H1 (cell line): ENCODE measurements at places on chromosomes 12 and 14. TPM values are rescaled to one million over a fixed set of nuclear protein-coding genes. Genes with fewer than 3 reads are reported as not detected.

DNA sequence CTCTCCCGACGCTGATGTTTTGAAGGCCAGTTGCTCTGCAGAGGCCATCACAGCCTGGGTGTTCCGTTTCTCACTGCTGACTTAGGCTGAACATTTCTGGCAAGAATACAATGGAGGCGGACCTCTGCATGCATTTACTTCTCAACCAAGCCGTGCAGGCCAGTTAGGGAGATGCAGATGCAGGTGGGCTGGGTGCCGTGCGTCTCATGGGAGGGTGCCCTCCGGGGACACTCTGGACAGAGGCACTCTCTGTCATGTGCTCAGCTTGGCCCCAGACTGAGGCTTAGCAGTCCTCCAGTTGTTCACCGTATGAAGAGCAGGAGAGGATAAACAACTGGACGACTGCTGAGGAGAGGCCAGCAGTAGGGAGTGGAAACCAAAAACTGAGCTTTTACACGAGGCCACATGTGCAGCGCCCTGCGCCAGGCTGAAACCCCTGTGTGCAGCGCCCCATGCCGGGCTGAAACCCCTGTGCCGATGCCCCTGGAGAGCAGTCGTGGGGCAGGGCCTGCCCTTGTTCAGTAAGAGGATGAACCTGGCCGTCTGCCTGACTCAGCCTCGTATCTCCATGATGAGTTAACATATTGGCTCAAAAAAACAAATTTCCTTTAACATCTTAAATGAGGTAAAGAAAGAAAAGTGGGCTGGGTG is 32.3 kb downstream of the DDX51 start:
- H3K27ac ChIP-seq = no peak overlapping the region
- no peak for DNase-seq
- no peaks in the 10 kb centered on the region for H3K27me3 ChIP-seq
- no peaks in the 10 kb centered on the region for H3K4me1 ChIP-seq
- no peak overlapping the region for H3K4me3 ChIP-seq

DNA sequence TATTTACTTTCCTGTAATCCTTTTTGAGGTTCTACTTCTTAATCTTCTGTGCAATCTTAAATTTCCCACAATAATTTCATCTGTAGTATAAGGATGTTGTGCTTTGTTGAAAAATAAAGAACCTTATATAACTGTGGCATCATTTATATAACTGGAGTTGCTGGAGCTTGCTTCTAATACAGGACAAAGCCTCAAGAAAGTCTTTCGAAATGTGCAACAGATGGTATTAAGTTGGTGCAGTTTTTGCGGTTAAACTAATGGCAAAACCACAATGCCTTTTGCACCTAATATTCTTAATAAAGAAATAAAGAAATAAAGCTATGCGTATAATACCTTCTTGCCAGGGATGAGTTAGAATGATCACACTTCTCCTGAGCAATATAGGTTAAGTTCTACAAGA is 180.0 kb downstream of the KITLG start:
- H3K4me1 ChIP-seq = no peaks in the 10 kb centered on the region
- no peak overlapping the region for H3K4me3 ChIP-seq
- no peak overlapping the region for H3K27ac ChIP-seq
- no peak for DNase-seq
- no peaks in the 10 kb centered on the region for H3K27me3 ChIP-seq

- no peak overlapping the region for H3K4me3 ChIP-seq
- no peak for DNase-seq
- no peaks in the 10 kb centered on the region for H3K27me3 ChIP-seq
- no peak overlapping the region for H3K27ac ChIP-seq
Observed at GRCh38 chr14:92282669-92283068, 40.3 kb upstream of the SLC24A4 start.

- no peak for DNase-seq
- H3K27ac ChIP-seq = no peak overlapping the region
- H3K27me3 ChIP-seq = no peaks in the 10 kb centered on the region
- no peaks in the 10 kb centered on the region for H3K36me3 ChIP-seq
Observed at GRCh38 chr14:98977451-98977850, 294.5 kb downstream of the BCL11B start.

COL2A1 gene
- total RNA-seq = 11.7 and 14.6 TPM in 2 replicates
